ENCODE measurements at places on chromosomes 7 and 10. TPM values are rescaled to one million over a fixed set of nuclear protein-coding genes. Genes with fewer than 3 reads are reported as not detected.

The ZNF365 gene
- 4.5 TPM for polyA plus RNA-seq

GRCh38 chr10:17472481-17473227, 18.3 kb upstream of the ST8SIA6 start:
- no peaks in the 10 kb centered on the region for H3K4me1 ChIP-seq
- no peak for DNase-seq
- H3K27me3 ChIP-seq, result no peaks in the 10 kb centered on the region

- H3K27me3 ChIP-seq, result no peaks in the 10 kb centered on the region
- no peaks in the 10 kb centered on the region for H3K36me3 ChIP-seq
- peak overlapping the region; percentile 74 for H3K4me3 ChIP-seq
- no peak for DNase-seq
Observed at GRCh38 chr7:74290553-74290950, 1.3 kb downstream of the CLIP2 start.

GRCh38 chr7:149872419-149873073, 1.2 kb upstream of the ATP6V0E2 start:
- peak overlapping the region; percentile 68 for H3K27ac ChIP-seq
- peak; percentile 96 for DNase-seq
- peak overlapping the region; percentile 88 for H3K4me3 ChIP-seq

GRCh38 chr10:114172776-114173602, 1.0 kb downstream of the CCDC186 start:
- H3K4me3 ChIP-seq, result peak overlapping the region; percentile 91
- DNase-seq, result no peak
- no peaks in the 10 kb centered on the region for H3K4me1 ChIP-seq
- no peaks in the 10 kb centered on the region for H3K27me3 ChIP-seq
- peaks cover 8% of the 10 kb centered on the region for H3K36me3 ChIP-seq
- no peak overlapping the region for H3K27ac ChIP-seq

DNA sequence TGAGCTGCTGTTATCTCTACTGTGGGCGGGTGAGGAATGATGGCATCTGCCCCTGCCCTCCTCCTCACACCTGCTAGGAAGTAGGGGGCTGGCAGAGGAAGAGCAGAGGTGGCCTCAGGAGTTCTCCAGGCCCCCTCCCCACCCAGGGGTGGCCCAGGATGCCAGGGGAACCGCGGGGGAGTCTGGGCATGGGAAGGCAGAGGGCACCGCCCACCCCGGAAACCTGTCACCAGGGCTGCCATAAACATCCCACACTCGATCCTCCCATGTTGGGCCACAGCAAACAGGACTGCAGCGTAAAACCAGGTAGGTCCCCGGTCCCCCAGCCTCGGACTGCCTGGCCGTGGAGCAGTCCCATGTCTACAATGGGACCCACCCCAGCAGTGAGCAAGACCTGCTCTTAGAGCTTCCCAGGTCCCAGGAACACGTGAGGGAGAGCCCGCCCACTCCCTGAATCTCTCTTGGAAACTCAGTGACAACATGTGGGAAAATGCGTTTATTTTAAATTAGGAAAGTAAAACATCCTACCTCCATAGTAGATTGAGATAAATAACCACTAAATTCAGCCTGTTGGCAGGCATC, 23.4 kb downstream of the EBF3 start:
- peaks cover 15% of the 10 kb centered on the region for H3K4me1 ChIP-seq
- H3K27ac ChIP-seq, result no peak overlapping the region
- no peak overlapping the region for H3K4me3 ChIP-seq

GRCh38 chr7:103811997-103812396, 177.5 kb downstream of the RELN start:
- H3K4me3 ChIP-seq, result no peak overlapping the region
- no peaks in the 10 kb centered on the region for H3K36me3 ChIP-seq
- no peak for DNase-seq
- peak overlapping the region; percentile 36 for H3K27ac ChIP-seq
- H3K27me3 ChIP-seq, result no peaks in the 10 kb centered on the region

DNA sequence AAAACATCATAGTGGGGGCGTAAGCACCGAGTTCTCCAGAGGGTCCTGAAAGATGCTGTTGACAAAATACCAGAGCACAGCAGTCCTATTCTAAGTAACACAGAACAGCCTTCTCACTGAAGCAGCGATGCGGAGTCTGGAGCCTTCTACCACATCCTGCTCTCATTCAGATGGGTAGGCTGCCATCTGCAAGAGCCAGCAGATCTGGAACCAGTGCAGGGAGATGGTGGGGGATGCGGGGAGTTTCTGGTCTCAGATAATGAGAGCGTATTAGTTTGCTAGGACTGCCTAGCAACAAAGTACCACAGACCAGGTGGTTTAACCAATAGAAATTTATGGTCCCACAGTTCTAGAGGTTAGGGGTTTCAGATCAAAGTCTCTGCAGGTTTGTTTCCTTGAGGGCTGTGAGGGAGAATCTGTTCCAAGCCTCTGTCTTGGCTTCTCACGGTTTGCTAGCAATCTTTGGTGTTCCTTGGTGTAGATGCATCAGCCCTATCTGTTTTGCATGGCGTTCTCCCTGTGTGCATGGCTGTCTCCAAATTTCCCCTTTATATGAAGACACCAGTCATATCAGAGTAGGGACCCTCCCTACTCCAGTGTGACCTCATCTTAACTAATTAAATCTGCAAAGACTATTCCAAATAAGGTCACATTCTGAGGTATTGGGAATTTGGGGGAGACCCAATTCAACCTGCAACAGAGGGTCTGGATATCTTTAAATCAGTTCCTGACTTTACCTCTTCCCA, 52.0 kb upstream of the STEAP1B start:
- no peak for DNase-seq
- H3K4me1 ChIP-seq, result peaks cover 3% of the 10 kb centered on the region
- no peak overlapping the region for H3K4me3 ChIP-seq
- H3K36me3 ChIP-seq, result no peaks in the 10 kb centered on the region

- no peaks in the 10 kb centered on the region for H3K36me3 ChIP-seq
- H3K27me3 ChIP-seq, result no peaks in the 10 kb centered on the region
- DNase-seq, result no peak
- no peaks in the 10 kb centered on the region for H3K4me1 ChIP-seq
- no peak overlapping the region for H3K4me3 ChIP-seq
Observed at GRCh38 chr10:13066527-13066926, 33.4 kb upstream of the OPTN start.

DNA sequence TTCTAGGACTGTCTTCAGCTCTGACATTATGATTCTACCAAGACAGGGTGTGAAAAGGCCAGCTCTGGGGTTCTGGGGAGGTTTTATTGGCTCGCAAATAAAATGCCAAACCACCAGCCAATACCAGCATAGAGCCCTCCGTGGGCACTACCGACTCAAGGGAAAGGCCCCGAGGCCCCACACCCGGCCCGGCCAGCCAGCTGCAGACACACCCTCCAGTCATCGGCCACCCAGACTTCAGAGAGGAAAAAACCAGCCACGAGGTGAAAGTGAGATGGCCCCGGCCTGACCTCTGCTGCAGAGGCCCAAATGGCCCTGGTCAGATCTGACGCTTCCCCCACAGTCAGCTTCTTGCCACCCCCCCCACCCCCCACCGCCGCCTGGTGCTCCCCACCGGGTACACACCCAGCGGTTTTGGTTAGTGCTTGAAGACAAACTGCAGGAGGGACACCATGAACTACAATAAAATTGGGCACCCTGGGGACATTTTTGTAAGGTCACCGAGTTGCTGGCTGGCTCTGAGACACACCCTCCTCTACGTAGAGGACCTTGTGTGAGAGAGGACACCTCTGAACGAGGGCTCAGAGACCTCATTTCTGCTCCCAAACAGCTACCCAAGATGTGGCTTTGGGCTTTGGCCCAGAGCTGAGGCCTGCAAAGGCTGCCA, 79.9 kb downstream of the PRKAG2 start:
- no peak for DNase-seq
- no peak overlapping the region for H3K4me3 ChIP-seq
- H3K4me1 ChIP-seq, result peaks cover 12% of the 10 kb centered on the region
- H3K27me3 ChIP-seq, result peaks cover 10% of the 10 kb centered on the region
- H3K36me3 ChIP-seq, result no peaks in the 10 kb centered on the region

DNA sequence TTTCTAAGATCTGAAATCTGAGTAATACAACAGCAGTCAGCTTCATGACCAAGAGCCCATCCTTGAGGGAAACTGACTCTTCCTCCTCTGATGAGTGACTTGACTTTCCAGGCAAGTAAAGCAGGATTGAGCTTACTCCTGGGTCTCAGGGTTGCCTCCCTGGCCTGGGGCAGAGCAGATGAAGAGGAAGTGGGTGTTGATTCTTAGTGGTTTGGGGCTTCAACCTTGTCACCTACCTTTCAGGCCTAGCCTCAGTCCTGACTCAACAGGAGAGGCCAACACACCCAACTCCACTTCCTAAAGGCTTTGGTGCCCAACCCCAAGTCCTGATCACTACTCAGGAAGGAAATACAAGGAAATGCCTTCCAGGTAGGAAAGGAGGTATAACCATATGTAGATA, 54.1 kb downstream of the KCNMA1 start:
- no peaks in the 10 kb centered on the region for H3K36me3 ChIP-seq
- H3K27ac ChIP-seq, result no peak overlapping the region
- no peak for DNase-seq
- no peaks in the 10 kb centered on the region for H3K27me3 ChIP-seq
- no peak overlapping the region for H3K4me3 ChIP-seq
